H7 (cell line): ENCODE measurements at places on chromosomes 1 and 21.
A peak's percentile ranks its signal among the peaks of the same experiment; 100 is the strongest.

DNA sequence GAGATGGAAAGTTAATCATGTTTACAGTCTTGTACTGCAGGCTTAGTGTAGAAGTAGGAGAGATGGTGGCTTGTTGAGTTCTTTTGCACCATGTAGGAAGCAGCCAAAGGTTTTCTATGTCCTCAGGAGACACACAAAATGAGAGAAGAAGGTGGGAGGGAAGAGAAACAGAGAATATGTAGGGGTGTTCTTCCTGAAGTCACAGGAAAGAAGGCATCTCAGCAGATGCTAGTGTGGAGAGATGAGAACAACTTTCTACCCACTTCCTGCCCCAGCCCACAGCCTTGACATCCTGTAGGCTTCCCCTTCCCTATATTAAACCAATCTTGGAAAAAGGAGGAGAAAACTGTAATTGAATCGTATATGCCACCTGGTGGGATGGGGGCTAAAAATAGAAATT lies 217.0 kb downstream of the S1PR1 start:
- no peak for DNase-seq

DNA sequence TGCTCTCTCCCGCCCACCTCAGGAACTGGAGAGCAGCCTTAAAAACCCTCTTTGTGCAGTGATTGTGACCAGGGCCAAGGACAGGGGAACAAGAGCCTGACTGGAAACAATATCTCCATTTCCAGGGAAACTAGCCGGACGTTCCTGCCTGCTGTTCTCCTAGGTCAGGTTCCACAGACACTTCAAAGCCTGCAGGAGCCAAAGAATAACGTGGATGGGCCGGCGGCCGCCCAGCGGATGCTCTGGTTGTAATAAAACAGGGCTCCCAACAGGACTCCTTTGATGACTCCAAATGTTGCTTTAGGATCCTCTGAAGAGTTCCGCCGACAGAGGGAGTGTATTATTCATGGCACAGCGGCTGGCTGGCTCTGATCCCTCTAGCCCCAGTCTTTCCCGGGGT lies 162.2 kb downstream of the PLXNA2 start:
- peak; percentile 75 for DNase-seq

DNA sequence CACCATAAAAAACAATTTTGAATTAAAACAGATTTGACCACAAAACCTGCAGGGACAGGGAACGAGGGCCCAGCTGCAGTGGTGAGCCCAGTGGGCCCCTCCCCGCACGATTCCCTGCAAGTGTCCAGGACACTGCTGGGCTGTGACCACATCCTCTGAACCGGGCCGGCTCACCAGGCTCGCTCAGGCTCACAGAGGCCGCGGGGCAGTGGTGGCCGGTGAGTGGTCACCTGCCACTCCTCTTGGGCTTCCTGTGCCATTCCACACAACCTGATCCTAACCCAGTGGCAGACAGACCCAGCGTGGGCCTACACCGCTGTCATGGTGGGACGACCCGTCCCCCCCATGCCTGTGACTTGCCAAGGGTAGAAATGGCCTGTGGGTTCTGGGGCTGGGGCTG lies 36.5 kb upstream of the RIPK4 start:
- DNase-seq: no peak

GRCh38 chr1:58785442-58786058 lies 1.7 kb upstream of the JUN start:
- peak; percentile 50 for DNase-seq

- DNase-seq: peak; percentile 60
These were observed 45.0 kb downstream of the TAS1R2 start for GRCh38 chr1:18814425-18814824.

DNA sequence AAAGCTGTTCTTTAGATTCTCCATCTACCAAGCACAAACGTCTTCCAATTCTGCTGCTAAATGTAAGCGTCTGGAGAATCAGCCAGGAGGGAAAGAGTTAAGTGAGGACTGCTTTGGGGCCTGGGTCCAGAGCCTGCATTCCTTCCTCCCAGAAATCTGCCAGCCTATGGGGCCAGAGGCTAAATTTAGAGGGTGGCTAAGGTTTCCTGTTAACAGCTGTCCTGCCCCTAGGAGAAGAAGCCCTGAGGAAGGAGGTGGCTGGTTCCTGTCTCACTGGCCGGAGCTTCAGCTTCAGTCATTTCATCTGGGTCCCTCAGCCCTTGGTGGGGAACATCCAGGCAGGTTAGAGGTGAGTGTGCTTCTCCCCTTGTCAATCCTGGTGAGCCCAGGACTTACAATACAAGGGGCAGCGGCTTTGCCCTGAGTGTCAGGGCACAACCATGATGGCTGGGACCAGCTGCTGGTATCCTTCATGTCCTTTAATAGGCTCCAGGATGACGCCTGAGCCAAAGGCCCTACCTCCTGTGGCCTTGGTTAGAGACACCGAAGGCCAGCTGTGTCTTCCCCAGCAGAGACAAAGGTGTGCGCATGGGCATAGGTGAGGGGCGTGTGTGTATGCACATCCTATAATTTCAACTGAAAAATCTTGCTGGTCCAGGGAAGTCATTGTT lies at the start of gene STYXL2:
Gene STYXL2, plus strand, starts transcription at position 230 of the 671 bp plus-strand sequence. CDS start 775 bp downstream, outside the sequence.
- peak; percentile 38 for DNase-seq

GRCh38 chr21:28587748-28588147 lies 404.9 kb downstream of the LTN1 start:
- no peak for DNase-seq

GRCh38 chr21:41763398-41763931 lies 3.4 kb downstream of the RIPK4 start:
- peak; percentile 81 for DNase-seq

DNA sequence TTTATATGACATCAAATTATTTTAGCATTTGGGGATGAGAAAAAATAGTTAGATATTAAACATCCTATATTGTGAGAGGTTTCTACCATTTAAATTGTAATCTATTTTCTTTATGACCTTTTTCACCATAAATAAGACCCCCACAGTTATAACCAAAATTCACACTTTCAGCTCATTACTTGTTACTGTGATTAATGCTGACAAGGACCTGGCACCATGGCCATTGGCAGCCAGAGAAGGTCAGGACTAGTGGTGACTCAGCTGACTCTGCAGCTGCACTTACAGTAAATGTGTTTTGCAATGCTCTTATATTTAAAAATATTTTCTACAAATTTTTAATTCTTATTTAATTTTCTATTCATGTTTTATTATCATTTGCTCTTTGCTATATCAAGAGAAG lies 133.3 kb upstream of the C1orf105 start:
- no peak for DNase-seq

DNA sequence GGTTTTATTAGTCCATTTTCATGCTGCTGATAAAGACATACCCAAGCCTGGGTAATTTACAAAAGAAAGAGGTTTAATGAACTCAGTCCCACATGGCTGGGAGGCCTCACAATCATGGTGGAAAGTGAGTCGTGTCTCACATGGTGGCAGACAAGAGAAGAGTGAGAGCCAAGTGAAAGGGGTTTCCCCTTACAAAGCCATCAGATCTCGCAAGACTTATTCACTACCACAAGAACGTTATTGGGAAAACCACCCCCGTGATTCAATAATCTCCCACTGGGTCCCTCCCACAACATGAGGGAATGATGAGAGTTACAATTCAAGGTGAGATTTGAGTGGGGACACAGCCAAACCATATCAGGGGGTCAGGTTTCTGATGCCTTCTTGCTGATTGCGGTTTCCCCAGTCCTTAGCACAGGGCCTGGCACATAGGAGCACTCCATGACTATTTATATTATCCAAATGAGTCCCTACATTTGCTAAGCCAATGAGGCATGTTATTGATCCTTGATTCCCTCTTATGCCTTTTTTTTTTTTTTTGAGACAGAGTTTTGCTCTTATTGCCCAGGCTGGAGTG lies 35.3 kb upstream of the PAXBP1 start:
- DNase-seq: no peak

GRCh38 chr21:14602382-14602958 lies 56.4 kb upstream of the SAMSN1 start:
- DNase-seq: no peak

DNA sequence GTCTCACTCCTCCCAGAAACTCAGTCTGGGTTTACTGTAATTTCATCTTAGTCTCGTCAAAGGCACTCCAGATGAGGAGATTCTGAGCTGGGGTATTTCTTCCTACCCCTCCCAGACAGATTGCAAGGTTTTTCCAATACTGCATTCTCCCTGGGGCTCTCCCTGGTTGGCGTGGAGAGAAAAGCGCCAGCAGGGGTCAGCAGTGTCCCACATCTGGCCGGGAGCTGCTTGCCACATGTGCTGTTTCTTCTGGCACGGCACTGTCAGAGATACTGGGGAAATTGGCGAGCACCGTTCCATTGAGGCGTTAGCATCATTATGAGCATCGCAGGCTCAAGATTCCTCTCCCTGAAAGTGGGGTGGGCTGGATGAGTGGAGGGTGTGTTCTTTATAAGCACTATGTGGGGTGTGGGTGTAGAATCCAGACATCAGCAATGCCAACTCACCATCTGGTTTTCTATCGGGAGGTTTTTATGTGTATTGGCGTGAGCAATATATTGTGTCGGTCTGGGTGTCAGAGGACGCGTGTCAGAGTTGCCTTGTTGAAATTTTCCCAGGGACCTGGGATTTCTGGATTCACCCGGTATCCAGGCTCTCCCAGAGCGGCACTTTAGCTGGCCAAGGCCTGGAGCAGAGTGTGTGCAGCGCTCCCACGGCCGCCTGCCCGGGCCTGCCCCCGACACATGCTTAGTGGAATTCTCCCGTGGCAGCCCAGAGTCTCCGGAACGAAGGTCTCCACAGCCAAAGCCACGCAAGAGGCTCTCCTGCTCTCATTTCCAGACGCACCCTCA lies 8.0 kb upstream of the NAV1 start:
- peak; percentile 90 for DNase-seq

DNA sequence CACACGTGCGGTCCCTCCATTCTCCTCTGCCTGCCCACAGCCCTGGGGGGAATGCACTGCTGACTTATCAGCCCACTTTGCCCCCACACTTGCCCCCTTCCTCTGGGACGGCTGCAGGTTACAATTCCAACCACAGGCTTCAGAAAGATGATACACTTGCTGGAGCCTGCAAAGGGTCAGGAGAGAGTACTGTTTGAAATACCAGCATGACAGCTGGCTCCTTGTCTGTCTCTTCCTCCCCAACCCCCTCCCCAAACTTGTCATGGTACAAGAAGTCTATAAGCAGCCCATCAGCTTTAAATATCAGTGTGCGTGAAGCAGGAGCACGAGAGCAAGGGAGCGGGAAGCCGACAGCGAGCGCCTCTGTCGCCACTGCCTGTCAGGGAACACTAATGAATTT lies 62.4 kb downstream of the ERI3 start:
- no peak for DNase-seq

- DNase-seq: no peak
These were observed 43.6 kb downstream of the C21orf91 start for GRCh38 chr21:17775431-17776126.

- DNase-seq: no peak
These were observed 78.3 kb downstream of the NCAM2 start for GRCh38 chr21:21076491-21076890.

GRCh38 chr1:29963946-29964345 lies 727.6 kb downstream of the PTPRU start:
- no peak for DNase-seq

- no peak for DNase-seq
These were observed 177.1 kb downstream of the GABPA start for GRCh38 chr21:25911730-25912401.

DNA sequence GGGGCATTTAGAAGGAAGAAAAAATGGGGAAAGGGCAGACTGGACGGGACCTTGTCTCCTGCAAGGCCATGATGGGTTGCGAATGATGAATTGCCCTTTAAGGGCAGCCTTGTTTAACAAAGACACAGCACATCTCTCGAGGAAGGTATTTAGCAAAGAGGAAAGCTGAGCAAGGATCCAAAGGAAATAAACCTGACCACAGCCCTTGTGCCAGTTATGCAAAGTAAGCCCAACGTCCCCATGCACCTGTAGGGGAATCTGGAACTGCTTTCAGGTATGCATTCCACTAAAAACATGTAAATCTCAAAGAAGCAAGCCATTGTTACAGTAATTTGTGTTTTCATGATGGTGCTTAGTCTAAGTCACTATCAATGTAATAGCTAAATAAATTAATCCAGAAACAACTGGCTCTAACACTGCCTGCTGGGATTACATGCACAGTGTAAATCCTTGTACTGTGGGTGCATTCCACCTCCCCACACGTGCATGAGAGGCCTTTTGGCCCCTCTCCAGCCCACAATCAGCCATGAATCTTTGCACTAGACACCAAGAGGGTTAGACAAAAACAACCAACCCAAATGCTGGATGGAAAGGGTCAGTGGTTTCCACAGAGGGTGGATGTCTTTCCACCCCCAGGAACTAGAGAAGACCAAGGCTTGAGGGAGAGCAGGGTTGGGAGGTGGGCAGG lies 228.8 kb upstream of the KAZN start:
- no peak for DNase-seq

DNA sequence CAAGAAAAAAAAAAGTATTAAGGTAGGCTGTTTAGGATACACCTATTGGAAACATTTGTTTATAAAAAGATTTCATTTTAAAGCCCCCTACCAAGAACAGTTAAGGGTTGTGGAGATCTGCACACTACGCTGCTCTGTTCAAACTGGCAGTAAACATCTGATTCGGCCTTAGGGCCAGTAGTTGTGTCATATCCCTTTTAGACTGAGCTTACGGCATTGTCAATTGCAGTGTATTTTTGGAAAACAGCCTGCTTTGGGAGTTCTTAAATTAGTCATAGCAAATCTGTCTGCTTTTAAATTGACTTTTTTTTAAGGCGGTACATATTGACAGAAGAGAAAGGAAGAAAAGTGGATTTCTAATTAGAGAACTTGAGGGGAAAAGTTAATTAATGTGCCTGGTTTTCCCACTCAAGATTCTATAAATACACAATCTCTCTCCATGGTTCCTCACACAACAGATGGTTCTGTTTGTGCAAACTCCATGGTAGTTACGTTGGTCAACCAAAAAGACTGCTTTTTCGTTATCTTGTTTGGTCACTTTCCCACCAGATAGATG lies 1.7 kb upstream of the ELK4 start:
- no peak for DNase-seq

DNA sequence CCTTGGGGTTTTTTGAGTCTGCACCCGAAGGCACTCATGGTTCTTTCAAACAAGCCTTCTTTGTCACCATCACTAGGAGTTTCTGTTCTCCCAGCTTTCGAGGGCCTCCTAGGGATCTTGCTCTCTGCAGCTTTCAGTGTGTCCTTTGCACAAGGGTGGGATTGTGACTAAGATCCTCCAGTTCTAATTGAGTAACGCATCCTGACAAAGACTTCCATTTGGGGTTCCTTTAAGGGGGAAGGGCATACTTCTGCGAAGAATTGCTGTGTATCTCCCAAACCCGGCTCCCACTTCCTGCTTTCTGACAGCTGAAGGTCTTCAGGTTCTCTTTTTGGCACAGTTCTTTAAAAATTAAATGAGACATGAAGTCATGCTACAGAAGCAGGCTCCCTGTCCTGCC lies 139.4 kb downstream of the EDEM3 start:
- no peak for DNase-seq

- DNase-seq: no peak
These were observed 31.1 kb upstream of the IKBKE start for GRCh38 chr1:206439205-206439604.
